ENCODE measurements at places on chromosomes 7 and 10. TPM values are rescaled to one million over a fixed set of nuclear protein-coding genes. Genes with fewer than 3 reads are reported as not detected.

DNA sequence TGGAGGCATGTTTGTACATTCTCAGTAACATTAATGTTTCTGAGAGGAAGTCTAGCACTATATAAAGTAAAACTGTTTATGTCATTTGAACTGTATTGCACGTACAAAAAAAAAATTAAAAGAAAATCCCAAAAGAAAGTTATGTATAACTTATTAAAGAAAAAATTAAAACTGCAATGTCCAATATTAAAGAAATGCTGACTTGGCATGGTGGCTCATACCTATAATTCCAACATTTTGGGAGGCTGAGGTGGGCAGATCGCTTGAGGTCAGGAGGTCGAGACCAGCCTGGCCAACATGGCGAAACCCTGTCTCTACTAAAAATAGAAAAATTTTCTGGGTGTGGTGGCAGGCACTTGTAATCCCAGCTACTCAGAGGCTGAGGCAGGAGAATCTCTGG is 178.7 kb upstream of the VIPR2 start:
- no peak for DNase-seq

GRCh38 chr10:62376071-62377025 is 2.2 kb downstream of the ZNF365 start:
- no peak for DNase-seq

GRCh38 chr10:88958721-88959120 is 6.1 kb upstream of the ACTA2 start:
- DNase-seq = no peak

GRCh38 chr10:37713642-37714041 is 143.8 kb downstream of the ZNF248 start:
- DNase-seq = no peak

DNA sequence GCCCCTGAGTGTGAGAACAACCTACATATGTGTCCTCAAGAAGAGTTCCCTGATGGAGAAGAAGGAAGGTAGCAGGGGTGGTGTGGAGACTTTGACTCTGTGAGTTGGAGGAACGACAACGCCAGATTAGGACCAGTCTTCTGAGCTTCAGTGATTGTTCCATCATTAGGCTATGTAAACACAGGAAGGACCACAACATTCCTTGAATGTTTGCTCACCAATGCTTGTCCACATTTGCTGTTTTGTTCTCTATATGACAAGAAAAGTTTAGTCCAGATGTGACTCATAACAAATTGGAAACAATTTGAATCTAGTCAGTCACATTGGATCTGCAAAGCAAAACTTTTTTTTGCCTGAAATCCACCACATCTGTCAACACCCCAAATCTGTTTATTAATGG is 62.7 kb downstream of the ENTPD1 start:
- peak; percentile 54 for DNase-seq

- no peak for DNase-seq
Measured at GRCh38 chr7:104650991-104651640, 322.7 kb downstream of the LHFPL3 start.

GRCh38 chr7:153698046-153698445 is 354.2 kb upstream of the DPP6 start:
- DNase-seq = no peak

- DNase-seq = no peak
Measured at GRCh38 chr10:26310361-26310760, 93.8 kb downstream of the GAD2 start.

- no peak for DNase-seq
Measured at GRCh38 chr7:17447728-17448478, 149.5 kb downstream of the AHR start.

DNA sequence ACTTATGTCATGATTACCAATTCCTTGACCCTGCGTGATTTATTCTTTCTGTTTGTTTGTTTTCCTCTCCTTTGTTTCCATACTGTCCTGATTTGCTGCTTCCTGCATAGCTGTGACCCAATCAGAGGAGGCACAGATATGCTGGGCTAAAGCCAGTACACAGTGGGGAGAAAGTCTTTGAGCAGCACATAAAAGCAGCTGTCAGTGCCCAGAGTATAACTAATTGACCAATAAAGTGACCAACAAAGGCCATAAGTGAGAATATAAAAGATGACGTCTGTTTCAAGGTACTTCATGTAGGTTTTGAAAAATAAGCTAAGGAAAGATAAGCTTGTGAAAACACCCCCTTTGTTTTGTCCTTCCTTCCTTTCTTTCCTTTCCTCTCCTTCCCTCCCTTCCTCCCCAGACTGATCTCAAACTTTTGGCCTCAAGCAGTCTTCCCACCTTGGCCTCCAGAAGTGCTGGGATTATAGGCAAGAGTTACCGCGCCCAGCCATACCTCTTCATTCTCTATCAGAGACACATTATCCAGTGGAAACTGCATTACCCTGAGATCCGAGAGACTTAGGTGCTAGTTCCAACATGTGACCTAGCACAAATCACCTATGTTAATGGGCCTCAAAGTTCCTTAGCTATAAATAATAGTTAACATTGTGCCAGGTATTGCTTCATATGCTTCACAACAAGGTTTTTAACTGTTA is 17.0 kb downstream of the BCAP29 start:
- no peak for DNase-seq

DNA sequence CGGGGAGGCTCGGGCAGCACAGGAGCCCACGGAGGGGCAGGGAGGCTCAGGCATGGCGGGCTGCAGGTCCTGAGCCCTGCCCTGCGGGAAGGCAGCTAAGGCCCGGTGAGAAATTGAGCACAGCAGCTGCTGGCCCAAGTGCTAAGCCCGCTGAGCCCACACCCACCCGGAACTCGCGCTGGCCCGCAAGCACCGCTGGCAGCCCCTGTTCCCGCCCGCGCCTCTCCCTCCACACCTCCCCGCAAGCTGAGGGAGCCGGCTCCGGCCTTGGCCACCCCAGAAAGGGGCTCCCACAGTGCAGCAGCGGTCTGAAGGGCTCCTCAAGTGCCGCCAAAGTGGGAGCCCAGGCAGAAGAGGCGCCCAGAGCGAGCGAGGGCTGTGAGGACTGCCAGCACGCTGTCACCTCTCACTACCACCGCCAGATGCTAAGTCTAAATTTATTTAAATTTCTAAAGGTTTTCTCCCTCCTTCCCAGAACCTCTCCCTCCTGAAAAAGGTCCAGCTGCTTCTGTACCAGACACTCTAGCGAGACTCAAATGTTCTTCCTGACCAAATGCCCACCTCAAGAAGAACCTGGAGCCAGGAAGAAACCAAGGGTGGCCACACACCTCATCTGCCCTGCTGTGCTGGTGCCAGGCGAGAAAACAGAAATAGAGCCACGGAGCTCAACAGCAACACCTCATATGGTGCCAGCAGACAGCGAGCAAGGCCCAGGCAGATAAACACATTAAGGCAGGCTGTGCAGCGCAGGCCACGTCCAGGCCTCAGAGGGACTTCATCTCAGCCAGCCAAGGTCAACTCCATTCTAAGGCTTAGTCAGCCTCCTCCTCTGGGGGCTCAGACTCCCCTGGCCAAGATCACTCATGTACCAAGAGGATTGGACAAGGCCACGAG is 47.0 kb downstream of the KCNMA1 start:
- DNase-seq = no peak

- DNase-seq = no peak
Measured at GRCh38 chr10:123783296-123783695, 108.3 kb downstream of the CPXM2 start.

DNA sequence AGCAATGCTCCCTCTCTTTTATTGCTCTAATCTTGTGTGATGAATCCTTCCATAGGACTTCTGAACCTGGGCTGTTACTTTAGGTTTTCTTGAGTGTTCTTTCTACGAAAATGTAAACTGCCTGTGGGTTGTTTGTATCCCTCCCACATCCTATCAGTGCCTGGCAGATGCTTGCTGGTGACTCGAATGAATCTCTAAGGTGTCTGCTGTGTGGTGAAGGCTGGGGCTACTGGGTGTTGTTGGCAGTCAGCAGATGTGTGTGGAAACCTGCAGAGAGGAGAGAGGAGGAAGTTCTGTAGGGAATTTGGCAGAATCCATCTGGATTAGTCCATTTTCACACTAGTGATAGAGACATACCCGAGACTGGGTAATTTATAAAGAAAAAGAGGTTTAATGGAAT is 639.4 kb downstream of the CALN1 start:
- DNase-seq = no peak

GRCh38 chr10:50373821-50374501 is 122.6 kb upstream of the ASAH2 start:
- DNase-seq = no peak

DNA sequence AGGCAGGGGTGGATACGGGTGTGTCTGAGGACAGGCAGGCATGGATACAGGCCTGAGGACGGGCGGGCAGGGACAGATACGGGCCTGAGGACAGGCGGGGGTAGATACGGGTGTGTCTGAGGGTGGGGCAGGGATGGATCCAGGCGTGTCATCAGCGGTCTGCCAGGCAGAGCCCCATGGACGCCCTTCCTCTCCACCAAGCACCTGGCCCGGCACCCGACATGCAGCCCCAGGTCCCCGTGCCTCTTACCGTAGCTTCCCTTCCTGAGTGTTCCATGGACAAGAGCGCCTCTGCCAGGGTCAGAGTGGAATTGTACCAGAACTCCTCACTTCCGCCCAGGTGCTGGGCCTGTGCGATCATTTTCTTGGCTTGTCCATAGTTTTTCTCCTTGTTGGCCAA is 74.6 kb upstream of the NKX6-2 start:
- no peak for DNase-seq

DNA sequence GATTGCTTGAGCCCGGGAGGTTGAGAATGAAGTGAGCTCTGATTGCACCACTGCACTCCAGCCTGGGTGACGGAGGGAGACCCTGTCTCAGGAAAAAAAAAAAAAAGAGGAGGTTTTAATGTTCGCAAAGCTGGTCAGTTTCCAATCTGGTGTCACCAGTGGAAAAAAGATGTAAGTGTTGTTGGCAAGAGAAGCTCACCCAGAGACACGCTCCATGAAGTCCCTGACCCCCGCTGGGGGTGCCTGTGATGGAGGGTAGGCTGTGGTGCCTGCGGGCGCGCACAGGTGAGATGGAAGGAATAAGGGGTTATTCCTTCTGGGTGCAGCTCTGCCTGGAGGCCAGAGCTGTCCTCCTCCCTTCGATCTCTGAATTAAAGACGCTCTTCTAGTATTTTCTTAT is 122.7 kb downstream of the CUX1 start:
- no peak for DNase-seq

The LLCFC1 gene
- not detected for polyA plus RNA-seq

The GIMAP4 gene
- not detected for polyA plus RNA-seq

The CHRM2 gene
- polyA plus RNA-seq = 85.6 TPM

The C10orf53 gene
- polyA plus RNA-seq = not detected

The HIBADH gene
- 74.1 TPM for polyA plus RNA-seq

The HECW1 gene
- polyA plus RNA-seq = 3.2 TPM

The NXPH1 gene
- not detected for polyA plus RNA-seq
